NCI-H2029 treated with DMSO at 0.1 percent for 48 hours (cell line): ENCODE measurements at places on chromosomes 16 and 17.

GRCh38 chr16:1338119-1338730 lies 4.8 kb downstream of the BAIAP3 start:
- no peak for DNase-seq

DNA sequence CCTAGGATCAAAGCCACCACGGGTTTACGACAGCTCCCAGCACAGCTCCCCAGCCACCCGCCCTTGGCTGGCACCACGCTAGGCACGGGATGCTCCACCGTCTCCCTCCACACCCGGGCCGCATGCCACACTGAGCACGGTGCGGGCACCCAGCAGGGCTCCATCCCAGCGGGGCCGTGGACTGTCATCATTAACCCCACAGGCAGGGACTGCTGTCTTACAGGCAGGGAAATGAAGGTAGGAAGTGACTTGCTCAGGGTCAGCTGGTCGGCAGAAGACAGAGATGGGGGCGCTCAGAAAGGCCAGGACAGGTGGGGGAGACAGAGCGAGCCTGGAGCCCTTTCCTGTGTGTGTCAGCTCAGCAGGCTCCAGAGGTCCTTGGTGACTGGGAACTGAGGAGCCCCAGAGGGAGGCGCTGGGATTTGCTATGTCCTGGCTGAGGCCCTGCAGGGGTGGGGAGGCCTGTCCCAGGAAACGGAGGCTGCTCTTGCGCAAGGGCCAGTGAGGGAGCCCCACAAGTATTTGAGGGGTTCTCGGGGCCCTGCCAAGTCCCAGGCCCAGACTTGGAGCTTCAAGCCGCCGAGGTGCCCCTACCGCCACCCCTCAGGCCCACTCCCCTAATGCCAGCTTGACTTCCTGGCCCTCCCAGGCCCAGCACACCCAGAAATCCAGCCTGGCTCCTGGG lies 3.2 kb downstream of the UBALD1 start:
- DNase-seq: no peak

DNA sequence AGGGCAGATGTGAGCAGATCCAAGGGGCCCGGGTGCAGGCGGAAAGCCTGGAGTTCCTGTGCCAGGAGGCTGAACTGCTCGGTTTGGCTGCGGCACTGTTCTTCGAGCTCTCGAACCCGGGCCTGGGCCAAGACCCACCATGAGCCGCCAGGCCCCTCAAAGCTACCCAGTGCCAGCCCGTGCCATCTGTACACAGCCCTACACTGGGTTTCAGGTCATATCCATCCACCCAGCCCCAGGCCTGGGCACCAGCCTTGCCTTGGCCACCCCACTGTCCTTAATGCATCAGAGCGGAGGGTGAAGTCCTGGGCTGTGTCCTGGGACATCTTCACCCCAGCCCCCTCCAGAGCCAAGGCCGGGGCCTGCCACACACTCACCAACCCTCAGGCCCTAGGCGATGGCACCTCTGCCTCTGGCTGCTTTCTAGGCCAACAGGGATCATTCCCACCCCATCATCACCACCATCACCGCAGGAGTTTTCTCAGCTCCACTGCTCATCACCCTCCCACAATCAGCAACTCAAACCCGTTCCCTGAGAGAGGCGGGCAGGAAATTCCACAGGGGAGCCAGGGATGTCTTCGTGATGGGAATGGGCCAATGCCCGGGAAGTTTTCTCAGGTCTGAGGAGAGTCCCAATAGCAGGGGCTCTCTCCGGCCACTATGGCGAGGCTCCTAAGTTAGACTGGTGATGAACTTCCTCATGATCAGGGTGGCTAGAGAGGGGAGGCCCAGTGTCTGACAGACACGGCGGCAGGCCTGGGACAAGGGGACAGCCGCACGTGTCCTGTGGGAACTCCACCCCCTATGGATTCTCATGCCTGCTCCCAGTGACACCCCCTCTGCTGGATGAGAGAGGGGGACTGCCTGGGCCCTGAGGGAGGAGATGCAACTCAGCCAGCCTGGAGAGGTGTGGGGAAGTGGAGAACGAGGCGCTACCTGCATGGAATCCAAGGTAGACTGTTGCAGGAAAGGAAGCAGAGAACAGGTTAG lies 9.1 kb downstream of the TSPOAP1 start:
- no peak for DNase-seq

- DNase-seq: no peak
Measured at GRCh38 chr17:4497101-4497824, 1.4 kb upstream of the SPNS2 start.

GRCh38 chr16:53503991-53504663 lies 1.1 kb upstream of the AKTIP start:
- DNase-seq: no peak
